CD14-positive monocyte (primary cell): ENCODE measurements at places on chromosomes 3 and 15. TPM values are rescaled to one million over a fixed set of nuclear protein-coding genes. Genes with fewer than 3 reads are reported as not detected.

DNA sequence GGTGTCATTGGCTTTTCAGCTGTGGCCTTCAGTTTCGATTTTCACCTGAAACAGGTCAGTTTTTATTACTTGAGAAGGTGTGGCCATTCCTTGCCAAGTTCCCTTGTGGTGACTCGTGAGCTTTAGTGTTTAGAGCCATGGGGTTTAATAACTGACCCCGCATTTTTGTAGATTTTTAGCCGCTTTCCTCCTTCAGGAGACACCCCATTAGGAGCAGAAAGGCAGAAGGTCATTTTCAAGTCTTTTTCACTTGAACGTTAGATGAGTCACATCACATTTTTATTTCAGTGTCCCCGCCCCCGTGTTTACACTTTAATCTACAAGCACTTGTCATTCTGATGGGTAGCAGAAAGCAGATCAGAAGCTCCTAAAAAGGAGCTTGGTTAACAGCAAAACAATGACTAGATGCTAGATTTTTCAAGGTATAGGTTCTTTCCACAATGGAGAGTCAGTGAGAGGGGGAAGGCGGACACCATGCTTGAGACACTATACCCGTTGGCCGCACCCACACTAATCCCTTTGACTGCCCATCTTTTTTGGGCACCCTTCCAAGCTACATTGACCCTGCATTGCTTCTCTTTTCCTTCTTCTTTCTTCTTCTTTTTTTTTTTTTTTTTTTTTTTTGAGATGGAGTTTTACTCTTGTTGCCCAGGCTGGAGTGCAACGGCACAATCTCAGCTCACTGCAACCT, 132.7 kb downstream of the GHSR start:
- no peak for DNase-seq

DNA sequence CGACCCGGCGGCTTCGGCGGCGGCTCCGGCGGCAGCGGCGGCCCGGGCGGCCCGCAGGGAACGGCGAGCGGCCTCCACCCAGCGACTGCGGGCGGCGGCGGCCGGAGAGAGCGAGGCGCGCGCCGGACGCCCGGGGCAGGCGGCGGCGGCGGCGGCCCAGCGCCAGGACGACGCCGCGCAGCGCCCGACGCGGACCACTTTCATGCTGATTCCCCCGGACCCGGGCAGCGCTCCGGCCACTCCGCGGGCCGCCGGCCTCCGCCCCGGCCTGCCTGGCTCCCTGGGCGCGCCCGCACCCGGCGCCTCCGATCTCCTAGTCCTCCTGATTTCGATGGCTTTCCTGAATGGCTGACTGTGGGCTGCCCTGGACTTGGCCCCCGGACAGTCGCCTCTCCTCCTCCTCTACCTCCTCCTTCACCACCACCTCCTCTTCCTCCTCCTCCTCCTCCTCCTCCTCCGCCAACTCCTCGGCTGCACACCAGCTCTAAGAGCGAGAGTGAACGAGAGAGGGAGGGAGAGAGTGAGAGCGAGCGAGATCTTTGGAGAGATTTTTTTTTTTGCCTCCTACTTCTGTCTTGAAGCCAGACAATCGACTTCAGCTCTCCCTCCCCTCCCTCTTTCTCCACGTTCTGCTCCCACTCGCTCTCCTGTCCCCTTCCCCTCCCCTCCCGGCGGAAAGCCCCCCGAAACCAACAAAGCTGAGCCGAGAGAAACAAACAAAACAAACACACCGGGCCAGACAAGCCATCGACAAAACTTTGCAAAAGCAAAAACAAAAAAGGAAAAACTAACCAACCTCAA, 844 bp downstream of the NR2F2 start:
- DNase-seq = no peak

DNA sequence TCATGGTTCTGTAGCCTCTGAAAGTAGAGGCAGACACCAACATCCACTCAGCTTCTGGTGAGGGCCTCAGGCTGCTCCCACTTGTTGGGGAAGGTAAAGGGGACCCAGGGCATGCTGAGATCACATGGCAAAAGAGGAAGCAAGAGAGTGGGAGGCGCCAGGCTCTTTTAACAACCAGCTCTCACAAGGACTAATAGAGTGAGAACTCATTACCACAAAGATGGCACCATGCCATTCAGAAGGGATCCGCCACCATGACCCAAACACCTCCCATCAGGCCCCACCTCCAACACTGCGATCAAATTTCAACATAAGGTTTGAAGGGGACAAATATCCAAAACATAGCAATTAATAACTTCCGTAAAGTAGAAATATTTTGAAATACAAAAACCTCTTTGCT, 192.3 kb downstream of the OCA2 start:
- no peak for DNase-seq

- DNase-seq = no peak
Measured at GRCh38 chr15:48313216-48313615, 18.0 kb upstream of the DUT start.

The NR1I2 gene
- not detected for polyA plus RNA-seq

The RGMA gene
- polyA plus RNA-seq = 0.35 and 0.55 TPM in 2 replicates

The GCNT3 gene
- not detected in 2 replicates for polyA plus RNA-seq

DNA sequence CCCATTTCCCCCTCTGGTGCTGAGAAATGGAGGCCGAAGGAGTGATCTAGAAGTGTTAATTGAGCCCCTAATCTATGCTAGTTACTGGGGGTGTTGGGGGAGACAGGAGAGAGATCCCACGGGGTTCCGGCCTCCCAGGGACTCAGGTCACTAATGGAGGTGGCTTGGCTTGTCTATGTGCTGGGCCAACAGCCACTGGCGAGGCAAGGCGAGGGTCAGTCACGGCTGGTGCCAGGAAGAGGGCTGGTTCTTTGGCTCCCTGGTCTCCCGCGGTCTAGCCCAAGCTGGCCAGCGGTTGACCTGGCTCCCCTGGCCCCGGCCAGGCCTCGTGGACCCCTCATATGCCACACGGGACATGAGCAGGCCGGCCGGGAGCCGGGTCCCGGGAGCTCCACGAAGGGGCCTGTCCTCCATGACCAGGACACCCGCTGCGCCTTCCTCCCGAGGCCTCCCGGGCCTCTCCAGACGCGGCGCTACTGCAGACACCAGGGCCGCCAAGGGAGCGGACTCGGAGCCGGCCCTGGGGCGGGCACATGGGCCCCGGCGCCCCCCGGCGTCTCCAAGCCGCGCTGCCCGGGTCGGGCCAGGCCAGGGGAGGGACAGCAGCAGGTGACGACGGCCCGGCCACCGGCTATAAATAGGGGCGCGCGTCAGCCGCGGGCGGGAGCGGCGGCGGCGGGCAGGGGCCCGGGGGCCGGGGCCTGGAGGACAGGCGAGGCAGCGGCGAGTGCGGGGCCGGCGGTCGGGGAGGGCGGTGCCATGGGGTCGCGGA, at the start of gene ALPK3:
Gene ALPK3, plus strand, starts transcription at position 663 of the 772 bp plus-strand sequence. Its CDS starts 97 bp downstream, at position 760.
- DNase-seq = no peak

The CYP1A1 gene
- not detected for polyA plus RNA-seq

- DNase-seq = no peak
Measured at GRCh38 chr15:66154581-66154980, 99.0 kb downstream of the MEGF11 start.

The CCDC14 gene
- 1.1 TPM for polyA plus RNA-seq

DNA sequence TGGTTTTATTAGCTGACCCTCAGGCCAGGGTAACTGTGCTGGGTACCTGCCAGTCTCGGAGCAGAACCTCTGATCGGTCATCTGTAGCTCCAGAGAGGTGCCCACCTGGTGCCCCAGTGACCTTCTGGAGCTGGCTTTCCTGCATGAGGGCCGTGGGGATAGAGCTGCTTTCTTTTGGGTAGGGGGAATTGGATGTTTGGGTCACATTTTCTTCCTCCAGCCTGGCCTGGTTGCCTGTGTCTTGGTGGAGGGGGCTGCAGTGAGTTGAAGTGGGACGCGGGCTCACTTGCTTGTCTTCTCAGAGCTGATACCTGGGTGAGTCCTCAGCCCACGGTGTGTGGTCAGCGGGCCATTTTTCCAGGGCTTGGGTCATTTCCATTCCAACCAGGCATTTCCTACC, 2.6 kb downstream of the ZNF710 start:
- no peak for DNase-seq

GRCh38 chr3:94709249-94709902, 646.5 kb downstream of the NSUN3 start:
- DNase-seq = no peak

DNA sequence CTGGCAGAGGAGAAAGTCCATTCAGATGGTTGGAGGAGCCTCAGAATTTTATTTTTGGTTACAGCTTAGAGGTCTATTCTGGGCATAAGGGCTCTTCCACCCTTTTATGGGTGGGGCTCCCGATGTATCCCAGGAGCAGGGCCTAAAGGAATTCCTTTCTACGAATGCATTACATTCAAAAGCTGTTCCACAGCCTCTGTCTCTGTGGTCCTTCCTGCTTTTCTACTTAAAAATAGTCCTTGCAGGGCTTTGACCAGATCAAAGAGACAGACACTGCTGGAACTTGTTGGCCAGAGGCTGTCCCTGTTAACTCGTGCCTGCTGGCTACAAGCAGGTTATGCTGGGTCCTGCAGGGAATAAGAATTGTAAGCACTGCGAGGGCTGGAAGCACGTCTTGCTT, 14.4 kb upstream of the NOX5 start:
- no peak for DNase-seq

The SEMA7A gene
- polyA plus RNA-seq = 0.04 TPM

- peak; percentile 70 for DNase-seq
Measured at GRCh38 chr15:66619152-66619903, 53.5 kb upstream of the LCTL start.

The EPHA6 gene
- polyA plus RNA-seq = not detected

The ACAN gene
- not detected in 2 replicates for polyA plus RNA-seq

DNA sequence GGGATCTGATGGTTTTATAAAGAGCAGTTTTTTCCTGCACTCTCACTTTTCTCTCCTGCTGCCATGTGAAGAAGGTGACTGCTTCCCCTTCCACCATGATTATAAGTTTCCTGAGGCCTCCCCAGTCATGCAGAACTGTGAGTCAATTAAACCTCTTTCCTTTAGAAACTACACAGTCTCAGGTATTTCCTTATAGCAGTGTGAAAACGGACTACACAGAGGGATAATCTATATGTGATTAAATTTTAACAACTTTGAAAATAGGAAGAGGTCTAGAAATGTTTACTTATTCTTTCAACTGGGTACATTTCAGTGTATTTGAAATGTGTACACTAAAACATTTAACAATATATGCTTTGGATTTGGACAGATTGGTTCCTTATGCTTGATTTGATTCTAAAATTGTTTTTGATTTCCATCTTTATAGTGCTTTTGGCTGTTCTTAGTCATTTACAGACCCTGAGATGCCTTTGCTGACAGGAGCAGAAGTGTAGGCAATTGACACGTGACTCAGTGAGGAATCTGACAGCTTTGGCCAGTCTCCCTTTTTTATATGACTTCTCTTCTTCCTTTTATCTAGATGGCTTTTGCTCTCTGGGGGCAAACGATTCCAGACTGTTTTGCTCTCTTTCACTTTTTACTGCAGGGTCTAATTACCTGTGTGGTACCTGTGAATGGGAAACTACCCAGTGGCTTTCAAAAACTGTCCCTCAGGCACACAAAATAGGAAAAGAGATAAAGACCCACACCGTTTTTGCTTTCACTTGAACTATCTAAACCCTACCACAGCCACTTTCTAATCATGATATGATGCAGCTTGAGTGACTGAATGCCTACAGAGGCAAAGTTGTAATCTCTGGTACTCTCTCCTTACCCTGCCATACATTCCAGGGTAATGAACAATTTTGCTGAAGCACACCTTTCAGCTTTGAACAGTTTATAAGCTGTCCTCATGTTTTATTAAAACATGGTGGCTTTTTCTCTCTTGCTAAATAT, 422.6 kb downstream of the ROBO1 start:
- DNase-seq = no peak

GRCh38 chr15:77032647-77033416, 37.9 kb downstream of the PSTPIP1 start:
- DNase-seq = no peak
